ENCODE measurements at places on chromosomes 7 and 10.

- DNase-seq: no peak
Observed at GRCh38 chr7:132757783-132758182, 181.5 kb upstream of the PLXNA4 start.

- no peak for DNase-seq
Observed at GRCh38 chr7:14988941-14989340, 86.4 kb upstream of the DGKB start.

DNA sequence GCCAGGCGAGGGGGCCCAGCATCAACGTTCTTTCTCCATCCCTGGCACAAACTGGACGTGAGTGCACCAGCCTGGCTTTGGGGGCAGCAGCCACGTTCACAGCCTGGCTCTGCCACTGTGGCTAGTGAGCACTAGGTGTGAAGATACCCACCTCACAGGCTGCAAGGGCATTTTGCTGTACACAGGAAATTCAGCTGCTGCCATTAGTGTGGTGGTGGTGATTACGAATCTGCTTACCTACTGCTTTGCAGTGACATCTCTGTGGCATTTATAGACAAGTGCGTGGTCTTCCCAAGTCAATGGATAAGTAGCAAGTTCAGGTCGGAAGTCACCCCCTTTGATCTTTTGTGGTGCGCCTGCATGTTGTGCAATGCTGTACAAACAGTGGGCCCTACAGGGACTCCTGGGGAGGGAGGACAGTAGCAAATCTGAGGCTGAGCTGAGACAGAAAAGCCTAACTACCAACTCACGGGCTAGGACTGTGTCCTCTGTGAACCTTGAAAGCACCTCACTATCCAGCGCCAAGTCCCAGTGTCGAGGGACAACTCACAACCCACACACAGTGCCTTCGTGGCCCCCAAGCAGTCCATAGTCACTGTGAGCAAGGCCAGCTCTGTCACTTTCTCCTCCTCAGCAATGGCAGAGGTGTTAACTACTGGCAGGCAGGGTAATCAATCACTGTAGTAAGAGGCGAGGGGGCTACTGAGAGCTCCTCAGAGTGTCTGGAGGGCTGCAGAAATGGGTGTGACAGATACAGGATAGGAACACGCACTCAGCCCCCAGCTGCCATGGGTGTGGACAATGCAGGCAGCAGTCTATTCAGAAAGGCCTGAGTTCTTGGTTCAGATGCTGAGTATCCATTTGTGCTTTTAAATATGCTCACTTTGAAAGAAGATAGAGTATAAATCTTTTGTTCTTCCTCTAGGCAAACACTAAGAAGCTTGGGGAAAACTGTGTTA, 17.0 kb upstream of the MMP21 start:
- no peak for DNase-seq

DNA sequence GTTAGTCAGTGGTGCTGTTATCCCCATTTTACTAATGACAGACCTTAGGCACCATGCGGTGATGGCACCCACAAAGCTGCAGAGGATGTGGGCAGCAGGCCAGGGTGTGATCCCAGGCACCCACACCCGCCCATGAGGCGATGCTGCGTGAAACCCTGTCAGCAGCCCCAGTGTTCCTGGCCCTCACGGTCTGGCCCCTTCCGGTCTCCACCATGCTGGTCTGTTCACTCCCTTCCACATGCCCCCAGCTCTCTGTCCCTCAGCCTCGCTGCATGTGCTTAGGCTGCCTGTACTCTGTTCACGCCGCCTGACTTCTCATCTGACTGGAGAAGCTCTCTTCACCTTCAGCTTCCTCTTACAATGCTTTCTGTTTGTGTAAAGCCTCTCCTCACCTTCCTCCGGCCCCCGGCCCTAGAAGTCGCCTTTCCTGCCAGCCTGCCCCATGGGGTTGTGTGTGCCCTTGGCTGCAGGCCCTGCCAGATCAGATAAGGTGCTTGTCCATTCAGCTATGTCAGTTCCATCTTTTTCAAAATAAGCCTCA, 17.6 kb upstream of the ORAI2 start:
- DNase-seq: no peak

DNA sequence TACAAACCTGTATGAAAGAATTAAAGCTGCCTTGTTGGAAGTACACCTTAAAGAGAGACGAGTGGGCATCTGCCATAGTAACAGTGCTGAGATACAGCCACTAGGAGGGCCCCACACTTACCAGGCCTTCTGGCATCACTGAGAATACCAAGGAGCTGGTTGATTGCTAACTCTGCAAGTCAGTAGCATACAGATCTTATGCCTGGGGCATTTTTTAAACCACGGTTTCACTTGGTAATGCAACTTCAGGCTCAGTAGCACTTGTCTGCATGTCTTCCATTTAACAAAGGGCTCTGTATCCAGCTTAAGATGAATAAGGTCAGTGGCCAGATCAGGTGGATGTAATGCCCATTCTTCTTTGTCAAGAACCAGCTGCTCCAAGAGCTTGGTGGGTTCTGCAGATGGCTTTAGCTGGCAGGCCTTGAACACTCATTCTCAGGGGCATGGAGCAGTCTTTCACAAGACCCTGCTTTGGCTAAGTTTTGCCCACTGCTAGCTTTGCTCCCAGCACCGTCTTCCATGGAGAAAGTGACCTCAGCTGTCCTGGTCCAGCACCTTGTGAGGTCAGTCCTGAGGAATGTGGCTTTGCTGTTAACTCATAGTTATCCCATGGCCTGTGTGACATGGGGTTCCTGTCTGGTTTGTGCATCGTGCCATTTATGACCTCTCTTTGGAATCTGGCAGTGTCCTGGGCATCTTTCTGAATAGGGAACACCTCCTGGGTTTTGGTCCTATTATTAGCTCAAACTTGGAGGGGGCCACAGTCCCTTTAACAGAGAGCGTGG, 68.1 kb downstream of the BMPER start:
- no peak for DNase-seq

GRCh38 chr7:158579662-158580646, 7.7 kb downstream of the PTPRN2 start:
- no peak for DNase-seq

- DNase-seq: no peak
Observed at GRCh38 chr10:1396297-1396635, 340.1 kb downstream of the WDR37 start.

- DNase-seq: no peak
Observed at GRCh38 chr10:18710201-18710653, 51.0 kb downstream of the ARL5B start.

- DNase-seq: no peak
Observed at GRCh38 chr7:155769701-155770100, 42.6 kb downstream of the SHH start.

DNA sequence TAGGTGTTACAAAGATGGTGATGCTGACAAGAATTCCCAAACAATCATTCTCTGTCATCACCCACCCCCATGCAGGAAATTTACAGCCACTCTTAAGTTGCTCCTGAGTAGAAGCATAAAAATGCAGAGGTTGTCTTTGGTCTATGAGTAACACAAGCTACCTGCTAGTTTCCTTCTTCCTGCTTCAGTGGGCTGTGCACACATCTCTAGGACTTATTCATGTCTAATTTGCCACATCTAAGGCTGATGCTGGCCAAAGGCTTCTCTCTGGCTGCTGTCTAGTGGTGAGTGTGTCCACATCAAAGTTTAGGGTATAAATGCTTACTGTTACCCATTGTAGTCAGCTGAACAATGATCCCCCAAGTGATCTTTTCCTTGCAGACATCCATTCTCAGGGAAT, 662.5 kb downstream of the TYW1 start:
- no peak for DNase-seq

DNA sequence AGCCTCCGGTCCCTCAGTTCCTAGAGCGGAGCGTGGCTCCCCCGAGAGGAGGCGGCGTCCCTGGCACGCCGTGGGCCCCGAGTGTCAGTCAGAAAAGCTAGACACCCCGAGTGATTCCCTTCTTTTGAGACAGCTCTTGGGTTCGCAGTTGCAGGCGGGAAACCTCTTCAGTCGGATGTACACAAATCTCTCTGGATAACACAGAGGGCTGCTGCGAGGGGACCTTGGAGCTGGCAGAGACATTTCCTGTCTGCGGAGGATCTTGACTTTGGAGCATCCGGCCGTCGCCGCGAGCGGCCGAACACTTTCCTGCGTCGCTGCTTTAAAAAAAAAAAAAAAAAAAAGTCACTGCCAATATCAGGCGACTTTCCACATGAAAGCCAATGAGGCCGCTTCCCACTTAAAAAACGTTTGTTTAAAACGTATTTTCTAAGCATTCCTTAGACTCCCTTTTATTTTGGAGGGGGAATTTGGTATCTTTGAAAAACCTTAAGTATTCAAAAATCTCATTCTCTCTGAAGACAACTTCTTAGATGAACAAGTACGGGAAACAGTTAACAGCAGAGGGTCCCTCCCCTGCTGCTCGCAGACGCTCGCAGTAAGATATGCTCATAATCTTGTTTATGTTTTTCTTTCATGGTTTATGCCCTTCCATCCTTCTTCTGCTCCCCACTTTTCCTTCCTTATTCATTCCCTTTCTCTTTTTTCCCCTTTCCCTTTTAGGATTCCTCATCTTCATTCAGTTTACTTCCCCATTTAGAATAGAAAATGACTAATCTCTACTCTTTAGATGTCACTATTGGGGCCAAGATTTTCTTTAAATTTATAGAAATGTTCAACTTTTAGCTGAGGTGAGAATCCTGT, 10.0 kb downstream of the HHEX start:
- peak; percentile 43 for DNase-seq

DNA sequence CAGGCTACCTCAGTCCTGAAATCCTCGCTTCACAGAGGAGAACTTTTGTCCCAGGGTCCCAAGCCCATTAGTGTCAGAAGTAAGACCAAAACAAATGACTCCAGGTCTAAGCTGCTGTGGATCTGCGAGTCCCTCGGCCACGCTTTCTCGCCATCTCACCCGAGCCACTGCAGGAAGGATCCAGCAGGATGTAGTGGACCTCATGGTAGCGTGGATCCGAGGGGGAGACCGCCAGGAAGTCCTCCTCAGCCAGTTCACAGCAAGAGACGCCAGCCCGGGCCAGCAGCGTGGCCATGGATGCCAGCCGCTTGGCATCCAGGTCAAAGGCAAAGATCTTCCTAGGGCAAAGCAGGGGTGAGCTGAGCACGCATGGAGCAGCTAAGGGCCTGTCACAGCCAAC, 4.6 kb downstream of the NSUN5 start:
- no peak for DNase-seq

DNA sequence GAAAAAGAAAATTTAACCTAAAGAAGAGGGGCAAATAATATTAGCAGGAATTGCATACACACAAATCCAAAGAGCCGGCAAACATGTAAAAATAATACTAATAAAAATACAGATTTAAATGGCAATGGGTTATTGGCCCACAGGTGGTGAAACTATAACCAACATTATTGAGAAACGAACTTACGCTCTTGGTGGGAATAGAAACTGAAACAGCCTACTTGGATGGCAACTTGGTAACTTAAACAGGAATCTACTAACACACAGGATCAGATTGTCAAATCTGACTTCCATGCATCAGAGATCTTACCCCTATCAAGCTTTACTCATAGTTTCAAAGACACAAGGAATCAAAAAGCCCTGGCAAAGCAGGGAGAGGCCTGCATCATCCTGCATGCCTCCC, 66.5 kb downstream of the ANLN start:
- DNase-seq: no peak

DNA sequence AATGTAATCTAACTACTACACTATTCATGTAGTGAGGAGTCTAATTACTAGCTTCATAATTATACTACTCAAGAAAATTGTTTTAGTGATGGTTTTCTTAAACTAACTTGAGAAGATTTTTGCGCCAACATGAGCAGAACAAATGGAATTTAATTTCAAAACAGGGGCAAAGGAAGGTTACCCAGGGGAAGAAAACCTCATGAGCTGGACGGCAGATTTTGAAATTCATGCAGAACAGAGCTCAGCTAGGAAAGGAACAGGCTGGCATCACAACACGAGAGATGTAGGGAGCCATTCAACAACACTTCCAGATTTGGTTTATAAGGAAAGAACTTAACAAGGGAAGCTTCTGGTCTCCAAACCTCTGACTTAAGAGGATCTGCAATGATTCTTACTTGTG, 235.3 kb upstream of the PRKCQ start:
- no peak for DNase-seq

DNA sequence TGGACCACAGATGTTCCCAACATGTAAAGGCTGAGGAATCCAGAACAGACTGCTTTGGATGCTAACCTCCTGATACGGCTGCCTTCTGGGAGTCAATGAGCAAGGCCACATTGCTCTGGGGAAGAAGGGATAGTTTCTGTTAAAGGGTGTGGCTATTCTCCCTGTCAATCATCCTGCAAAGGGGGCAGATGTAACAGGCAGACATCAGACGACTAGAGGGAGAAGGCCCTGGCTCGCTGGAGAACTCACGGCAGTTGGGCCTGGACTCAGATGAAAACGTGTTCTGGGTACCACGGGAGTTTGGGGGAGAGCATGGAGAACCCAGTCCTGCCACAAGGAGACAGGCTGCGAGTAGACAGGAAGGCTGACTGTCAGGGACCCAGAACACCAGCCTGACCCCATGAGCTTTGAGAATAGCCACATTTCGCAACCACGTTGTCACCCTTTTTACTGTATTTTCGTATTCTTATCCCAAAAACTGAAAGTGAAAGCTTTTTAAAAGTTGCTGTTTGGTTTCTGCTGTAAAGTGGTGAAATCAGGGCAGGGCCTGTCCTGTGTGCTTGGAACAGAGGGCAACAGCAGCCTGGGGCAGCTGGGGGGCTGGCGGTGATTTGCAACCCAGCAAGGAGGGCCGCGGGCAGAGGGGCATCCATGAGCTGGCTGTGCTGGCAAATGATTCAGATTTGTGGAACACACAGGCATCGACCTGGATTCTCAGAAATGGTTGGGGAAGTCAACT, 95.3 kb downstream of the MYOF start:
- no peak for DNase-seq

GRCh38 chr7:16940776-16941175, 59.0 kb upstream of the AGR3 start:
- DNase-seq: no peak

DNA sequence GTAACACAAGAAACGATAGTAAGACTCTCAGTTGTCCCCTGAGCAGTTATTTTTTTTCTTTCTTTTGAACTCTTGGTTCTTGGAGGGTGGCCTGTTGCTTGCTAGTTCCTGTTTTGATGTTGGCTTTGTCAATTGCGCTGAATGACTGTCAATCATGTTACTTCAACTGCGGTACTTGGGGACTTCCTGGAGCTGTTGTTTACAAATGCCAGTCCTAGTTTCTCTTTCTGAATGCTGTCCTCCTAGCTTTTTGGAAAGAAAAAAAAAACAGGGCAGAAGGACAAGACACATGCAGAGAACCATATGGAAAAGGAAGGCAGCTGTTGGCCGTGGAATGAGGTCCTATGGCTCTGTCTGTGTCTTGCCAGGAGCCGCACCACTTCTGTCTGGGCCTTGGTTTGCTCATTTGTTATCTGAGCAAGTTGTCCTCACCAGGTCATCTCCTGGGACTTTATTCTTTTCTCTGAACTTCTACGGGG, 7.0 kb upstream of the PDCD4 start:
- DNase-seq: peak; percentile 70

DNA sequence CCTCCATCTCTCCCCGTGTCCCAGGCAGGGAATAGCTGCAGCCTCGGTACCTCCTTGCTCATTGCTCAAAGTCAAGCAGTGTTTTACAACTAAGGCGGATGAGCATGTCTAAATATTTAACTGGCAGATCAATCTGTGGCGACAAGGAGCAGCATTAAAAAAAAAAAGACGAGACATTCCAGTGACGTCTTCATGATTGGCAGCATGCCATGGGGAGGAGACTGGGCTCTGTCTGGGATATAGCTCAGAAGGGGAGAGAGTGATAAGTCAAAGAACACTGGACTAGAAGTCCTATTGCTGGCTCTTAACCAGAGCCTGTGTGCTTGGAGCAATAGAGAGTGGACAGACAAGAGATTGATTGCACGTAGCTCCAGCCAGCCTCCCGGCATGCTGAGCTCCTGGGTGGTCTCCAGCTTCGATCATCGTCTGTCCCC, 287.5 kb upstream of the PODXL start:
- DNase-seq: no peak

Measured in AML-193 (cell line).